AG04450 (cell line): ENCODE measurements at places on chromosomes 16 and 17. TPM values are rescaled to one million over a fixed set of nuclear protein-coding genes. Genes with fewer than 3 reads are reported as not detected.

CFAP97D1 gene
- polyA plus RNA-seq: 0.02 TPM in 1 of 2 replicates, not detected in the other

IFI35 gene
- 24.1 and 25.7 TPM in 2 replicates for polyA plus RNA-seq

ASB16 gene
- not detected in 2 replicates for polyA plus RNA-seq

MILR1 gene
- 5.1 and 5.4 TPM in 2 replicates for polyA plus RNA-seq

SULT1A1 gene
- 1.6 and 2.1 TPM in 2 replicates for polyA plus RNA-seq

EMP2 gene
- polyA plus RNA-seq: 15.1 and 15.2 TPM in 2 replicates

ADAD2 gene
- not detected in 2 replicates for polyA plus RNA-seq

ABCA10 gene
- polyA plus RNA-seq: 0.31 and 0.58 TPM in 2 replicates

APPBP2 gene
- polyA plus RNA-seq: 37.0 and 55.1 TPM in 2 replicates

LPO gene
- not detected in 2 replicates for polyA plus RNA-seq

DNA sequence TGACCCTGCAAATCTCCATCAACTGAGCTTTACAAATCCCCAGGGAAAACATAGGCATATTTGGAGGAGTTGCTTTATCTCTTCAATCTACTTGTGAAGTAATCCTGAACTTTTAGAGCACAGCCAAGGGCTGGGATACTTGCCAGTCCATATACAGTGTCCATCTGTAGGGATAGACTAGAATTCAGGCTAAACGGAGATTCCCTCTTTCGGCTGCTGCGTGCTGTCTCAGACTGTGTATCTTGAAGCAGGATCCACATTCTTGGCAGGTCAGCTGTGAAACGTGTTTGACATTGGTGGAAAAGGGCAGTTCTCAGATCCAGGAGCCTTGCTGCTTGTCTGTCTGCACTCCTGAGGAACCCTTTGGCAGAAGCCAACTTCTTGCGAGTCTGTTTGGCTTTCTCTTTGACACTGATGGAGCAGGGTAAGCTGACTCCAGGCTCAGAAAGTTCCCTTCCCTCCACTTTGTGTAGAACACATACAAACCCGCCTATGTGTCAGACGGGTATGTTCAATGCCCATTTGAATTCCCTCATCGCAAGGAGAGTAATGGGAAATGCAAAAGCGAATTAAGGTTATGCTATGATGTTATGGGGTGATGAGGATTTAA is 221.8 kb downstream of the MAP2K4 start:
- peak; percentile 8 for DNase-seq

- DNase-seq: no peak
Observed at GRCh38 chr17:50080827-50081226, 14.3 kb upstream of the PDK2 start.

- no peak for DNase-seq
Observed at GRCh38 chr17:76251478-76252039, 11.3 kb upstream of the RNF157 start.

GRCh38 chr17:14094676-14095601 is 25.6 kb downstream of the COX10 start:
- no peak for DNase-seq

GRCh38 chr17:17081304-17081940 is 39.2 kb downstream of the MPRIP start:
- no peak for DNase-seq

DNA sequence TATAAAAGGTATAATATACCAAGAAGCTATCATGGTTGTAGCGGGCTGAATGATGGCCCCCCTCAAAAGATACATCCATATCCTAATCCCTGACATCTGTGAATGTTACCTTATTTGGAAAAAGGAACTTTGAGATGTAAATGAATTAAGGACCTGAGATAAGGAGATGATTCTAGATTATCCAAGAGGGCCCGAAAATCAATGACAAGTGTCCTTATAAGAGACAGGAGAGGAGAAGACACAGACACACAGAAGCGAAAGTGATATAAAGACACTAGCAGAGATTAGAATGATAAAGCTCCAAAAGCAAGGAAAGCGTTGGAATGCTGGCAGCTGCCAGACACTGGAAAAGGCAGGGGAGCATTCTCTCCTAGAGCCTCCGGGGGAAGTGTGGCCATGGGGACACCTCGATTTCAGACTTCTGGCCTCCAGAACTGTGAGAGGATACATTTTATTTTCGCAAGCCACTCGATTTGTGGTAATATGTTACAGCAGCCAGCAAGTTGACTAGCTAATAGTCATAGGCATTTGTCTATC is 12.5 kb upstream of the GP1BA start:
- DNase-seq: no peak

- no peak for DNase-seq
Observed at GRCh38 chr17:61405686-61406536, 6.3 kb downstream of the TBX2 start.

GRCh38 chr17:82444284-82444893 is 6.2 kb downstream of the CYBC1 start:
- no peak for DNase-seq

DNA sequence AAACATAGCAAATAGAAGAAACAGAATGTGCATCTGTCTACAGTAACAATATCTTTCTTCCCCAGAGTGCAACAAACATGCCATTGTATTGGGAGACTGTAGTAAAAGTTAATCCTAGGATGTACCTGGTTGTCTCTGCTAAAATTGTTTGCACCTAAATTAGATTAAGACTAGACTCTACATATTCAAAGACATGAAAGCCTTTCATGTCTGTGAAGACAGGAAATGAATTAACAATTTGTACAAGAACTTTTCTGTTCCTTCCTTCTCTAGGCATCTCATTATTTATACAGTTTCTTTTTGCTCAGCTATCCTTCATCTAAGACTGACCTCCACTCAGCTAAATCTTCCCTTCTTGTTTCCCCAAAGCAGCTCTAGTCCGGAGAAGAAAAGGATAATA is 220.6 kb downstream of the LGALS9B start:
- DNase-seq: no peak

DNA sequence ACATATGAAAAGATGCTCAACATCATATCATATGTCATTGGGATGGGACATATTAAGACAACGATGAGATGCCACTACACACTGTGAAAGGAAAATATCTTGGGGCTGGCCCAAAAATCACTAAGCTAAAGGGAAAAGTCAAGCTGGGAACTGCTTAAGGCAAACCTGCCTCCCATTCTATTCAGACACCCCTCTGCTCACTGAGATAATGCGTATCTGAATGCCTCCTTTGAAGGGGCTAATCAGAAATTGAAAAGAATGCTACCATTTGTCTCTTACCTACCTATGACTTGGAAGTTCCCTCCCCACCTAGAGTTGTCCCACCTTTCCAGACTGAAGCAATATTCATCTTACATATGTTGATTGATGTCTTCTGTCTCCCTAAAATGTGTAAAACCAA is 11.2 kb upstream of the TRIM25 start:
- DNase-seq: no peak

- no peak for DNase-seq
Observed at GRCh38 chr17:81365601-81366585, 29.4 kb upstream of the BAHCC1 start.

DNA sequence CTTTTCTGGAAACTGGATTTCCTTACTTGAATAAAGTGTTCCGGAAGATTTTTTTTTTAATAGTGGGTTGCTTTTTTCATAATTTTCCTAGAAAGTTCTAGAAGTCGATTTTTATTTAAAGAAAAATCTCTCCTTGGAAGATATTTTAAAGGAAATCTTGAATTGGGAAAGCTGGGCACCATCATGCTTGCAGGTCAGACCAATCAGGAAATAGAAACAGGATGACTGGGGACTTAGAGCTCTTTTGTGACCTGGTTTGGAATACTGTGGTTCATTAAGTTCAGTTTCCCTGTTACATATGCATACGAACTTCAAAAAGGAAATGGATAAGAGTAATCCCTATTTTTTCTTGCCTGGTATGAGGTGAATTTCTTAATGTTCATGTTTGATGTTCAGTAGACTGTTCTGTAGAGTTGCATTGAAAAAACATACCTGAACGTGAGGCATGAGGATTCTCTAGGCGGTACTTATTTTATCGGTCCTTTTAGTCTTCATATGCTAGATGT is 1.2 kb downstream of the NFATC3 start:
- no peak for DNase-seq

- no peak for DNase-seq
Observed at GRCh38 chr17:17341452-17341851, 38.3 kb downstream of the NT5M start.

GRCh38 chr17:19304209-19304608 is 58.3 kb downstream of the B9D1 start:
- DNase-seq: no peak

- DNase-seq: no peak
Observed at GRCh38 chr16:8716592-8716991, 42.2 kb downstream of the ABAT start.

- no peak for DNase-seq
Observed at GRCh38 chr17:5560361-5560988, 23.8 kb downstream of the NLRP1 start.

DNA sequence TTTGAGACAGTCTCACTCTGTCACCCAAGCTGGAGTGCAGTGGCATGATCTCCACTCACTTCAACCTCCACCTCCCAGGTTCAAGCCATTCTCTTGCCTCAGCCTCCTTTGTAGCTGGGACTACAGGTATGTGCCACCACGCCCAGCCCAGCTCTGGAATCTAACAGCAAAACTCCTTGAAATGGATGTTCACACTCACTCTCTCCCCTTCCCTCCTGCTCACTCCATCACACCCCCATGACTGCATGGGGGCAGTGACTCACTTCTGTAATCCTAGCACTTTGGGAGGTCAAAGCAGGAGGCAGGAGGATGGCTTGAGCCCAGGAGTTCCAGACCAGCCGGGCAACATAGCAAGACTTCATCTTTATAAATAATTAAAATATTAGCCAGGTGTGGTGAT is 11.1 kb upstream of the TFAP4 start:
- DNase-seq: no peak

DNA sequence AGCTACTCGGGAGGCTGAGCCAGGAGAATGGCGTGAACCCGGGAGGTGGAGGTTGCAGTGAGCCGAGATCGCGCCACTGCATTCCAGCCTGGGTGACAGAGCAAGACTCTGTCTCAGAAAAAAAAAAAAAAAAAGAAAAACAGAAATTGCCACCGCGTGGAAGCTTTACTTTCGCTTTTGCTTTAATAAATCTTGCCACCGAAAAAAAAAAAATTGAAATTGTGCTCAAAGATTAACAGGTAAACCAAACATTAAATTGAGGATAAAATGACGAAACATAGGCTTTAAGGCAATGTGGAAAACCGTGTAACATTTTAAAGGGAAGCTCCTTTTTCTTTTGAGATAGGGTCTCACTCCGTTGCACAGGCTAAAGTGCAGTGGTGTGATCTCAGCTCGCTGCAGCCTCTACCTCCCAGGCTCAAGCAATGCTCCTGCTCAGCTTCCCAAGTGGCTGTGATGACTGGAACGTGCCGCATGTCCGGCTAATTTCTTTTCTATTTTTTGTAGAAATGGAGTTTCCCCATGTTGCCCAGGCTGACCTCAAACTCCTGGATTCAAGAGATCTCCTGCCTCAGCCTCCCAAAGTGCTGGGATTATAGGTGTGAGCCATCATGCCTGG is 40.1 kb downstream of the ZNF276 start:
- DNase-seq: no peak

GRCh38 chr17:55702150-55702549 is 20.5 kb downstream of the TMEM100 start:
- no peak for DNase-seq

- DNase-seq: no peak
Observed at GRCh38 chr17:76279742-76280287, 14.7 kb downstream of the UBALD2 start.

- DNase-seq: no peak
Observed at GRCh38 chr16:89253548-89254287, 36.2 kb downstream of the ZNF778 start.

- peak; percentile 56 for DNase-seq
Observed at GRCh38 chr17:72985882-72986720, 106.4 kb downstream of the SLC39A11 start.

- no peak for DNase-seq
Observed at GRCh38 chr16:84406006-84406963, 37.9 kb downstream of the ATP2C2 start.

DNA sequence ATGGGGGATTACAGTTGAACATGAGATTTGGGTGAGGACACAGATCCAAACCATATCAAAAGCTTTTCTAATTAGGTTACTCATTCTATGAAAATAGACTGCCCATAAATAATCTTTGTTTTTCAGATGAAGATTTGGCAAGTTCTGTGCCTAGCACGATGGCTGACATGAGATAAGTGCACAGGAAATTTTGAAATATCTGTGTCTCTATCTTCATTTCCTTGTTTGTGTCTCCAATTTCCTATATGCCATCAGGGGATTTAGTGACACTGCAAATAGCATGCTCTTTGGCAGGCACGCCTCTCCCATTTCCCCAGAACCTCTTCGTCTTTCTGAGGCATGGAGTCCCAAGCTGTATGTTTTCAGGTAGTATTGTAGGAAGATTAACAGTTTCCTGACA is 544.6 kb downstream of the CDH13 start:
- DNase-seq: no peak

DNA sequence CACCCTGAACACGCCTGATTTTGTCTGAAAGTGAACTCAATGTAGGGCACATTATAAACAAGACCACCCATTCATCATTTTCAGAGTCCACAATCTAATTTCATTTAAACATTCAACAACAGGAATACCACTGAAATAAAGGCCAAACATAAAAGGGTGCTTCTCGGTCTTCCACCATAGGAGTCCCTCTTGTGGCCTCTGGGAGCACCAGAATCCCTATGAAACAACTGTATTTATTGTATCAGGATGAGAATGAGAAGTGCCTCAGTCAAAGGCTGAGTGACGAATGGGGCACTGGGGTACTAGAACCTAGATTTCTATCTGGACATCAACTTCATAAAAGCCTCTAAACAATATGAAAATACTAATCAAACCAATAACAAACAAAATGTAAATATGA is 40.4 kb downstream of the NXPH3 start:
- DNase-seq: no peak

DNA sequence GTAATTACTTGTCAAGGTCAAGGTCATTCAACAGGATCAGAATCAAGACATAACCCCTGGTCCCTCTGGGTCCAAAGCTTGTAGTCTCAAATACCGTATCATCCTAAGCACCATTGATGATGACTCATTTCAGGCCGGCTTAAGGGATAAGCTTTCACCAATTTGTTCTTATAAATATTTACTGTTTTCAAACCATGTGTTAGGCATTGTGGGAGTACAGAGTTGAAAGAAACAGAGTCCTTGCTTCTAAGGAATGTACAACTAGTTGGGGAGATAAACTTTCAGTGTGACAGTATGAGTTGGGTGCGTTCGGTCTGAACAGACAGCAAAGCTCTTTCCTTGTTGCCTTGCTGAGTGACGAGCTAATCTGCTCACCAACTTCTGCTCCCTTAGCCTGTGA is 183.5 kb upstream of the MAF start:
- no peak for DNase-seq

GRCh38 chr17:79505199-79505598 is 105.7 kb downstream of the RBFOX3 start:
- no peak for DNase-seq

GRCh38 chr17:63116967-63117830 is 151.2 kb downstream of the TANC2 start:
- DNase-seq: no peak

DNA sequence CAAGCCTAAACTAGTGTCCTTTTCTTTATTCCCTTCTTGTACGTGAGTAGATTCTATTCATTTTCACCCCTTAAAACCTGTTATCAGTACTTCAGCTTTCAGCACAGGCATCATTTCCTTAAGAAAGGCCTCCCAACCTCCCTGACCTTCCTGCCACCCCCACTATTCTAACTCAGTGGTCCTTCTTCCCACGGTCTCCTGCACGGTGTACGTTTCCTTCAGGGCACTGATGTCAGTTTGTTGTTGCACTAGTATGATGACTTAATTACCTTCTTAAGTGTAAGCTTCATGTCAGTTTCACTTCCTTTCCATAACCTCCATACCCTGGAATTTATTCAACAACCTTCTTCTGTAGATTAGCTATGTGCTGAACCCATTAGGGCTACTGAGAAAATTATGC is 484.2 kb downstream of the HS3ST4 start:
- no peak for DNase-seq
